ENCODE measurements at places on chromosomes 2 and 18.

GRCh38 chr2:171180229-171180930, 19.7 kb upstream of the TLK1 start:
- no peak for DNase-seq

GRCh38 chr2:150247481-150247880, 240.0 kb downstream of the RND3 start:
- no peak for DNase-seq

DNA sequence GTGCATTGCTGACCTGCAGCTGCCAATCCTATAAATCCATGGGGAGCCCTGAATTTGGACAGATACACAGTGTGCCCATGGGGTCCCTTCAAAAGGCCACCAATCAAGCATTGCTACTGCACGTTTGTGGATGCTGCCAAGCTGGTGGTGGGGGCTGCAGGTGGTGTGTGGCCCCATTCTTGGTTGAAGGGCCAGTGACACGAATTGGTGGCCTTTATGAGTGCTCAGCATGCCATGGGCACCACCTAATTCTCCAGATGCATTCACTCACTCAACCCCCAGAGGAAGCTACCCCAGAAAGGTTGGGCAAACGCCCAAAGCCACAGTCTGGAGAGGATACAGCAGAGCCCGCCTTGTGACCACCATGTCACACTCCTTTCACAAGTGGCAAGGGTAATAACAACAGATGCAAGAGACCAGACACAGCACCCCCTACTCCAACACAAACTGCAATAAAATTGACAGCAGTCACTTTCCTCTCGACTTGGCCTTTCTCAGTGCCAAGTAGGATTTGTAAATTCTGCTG, 27.1 kb downstream of the MC2R start:
- DNase-seq = no peak

DNA sequence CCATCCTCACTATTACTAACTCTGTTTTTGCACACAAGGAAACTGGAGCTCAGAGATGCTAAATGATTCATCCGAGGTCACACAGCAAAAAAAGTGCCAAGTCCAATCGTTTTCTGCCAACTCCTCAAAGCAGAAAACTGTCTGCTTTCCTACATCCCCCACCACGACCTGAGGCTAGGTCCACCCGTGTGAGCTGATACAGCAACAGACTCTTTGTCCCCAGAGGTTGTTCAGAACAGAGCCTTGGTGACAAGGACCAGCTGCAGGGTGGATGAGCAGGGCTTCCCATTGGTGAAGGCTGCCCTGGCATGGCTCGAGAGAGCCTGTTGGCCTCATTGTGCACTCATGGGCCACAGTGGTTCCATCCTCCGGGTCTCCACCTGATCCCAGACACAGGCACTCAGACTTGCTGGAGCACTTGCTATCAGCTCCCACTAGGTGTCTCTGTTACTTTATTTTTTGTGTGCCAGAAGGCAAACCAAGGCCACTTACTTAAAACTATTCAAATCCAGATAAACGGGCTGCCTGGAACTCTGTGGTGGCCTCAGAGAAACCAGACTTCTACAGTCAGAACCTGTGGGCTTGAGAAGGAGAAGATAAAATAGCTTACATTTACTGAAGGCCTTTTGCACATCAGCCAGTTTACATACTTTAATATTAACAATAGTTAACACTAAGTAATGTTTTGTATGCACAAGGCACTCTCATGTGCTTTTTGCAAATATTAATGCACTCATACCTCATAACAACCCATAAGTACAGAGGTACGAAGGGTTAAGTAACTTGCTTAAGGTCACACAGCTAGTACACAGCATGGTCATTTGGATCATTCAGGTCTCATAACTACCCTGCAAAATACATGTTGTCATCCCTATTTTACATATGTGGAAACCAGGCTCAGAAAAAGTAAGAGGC, 62.9 kb upstream of the CTIF start:
- peak; percentile 57 for DNase-seq

- no peak for DNase-seq
Measured at GRCh38 chr2:223889229-223889628, 51.8 kb upstream of the AP1S3 start.

- DNase-seq = no peak
Measured at GRCh38 chr18:70337139-70337972, 48.5 kb downstream of the SOCS6 start.

GRCh38 chr2:227402959-227403358, 15.2 kb upstream of the SCYGR1 start:
- no peak for DNase-seq

GRCh38 chr2:222297600-222297935, 1.2 kb downstream of the PAX3 start:
- no peak for DNase-seq

GRCh38 chr2:164560181-164560792, 61.0 kb downstream of the GRB14 start:
- peak; percentile 30 for DNase-seq

Data from NCI-H1436 (cell line).